NCI-H226 (cell line): ENCODE measurements at places on chromosomes 4 and X.

- DNase-seq, result no peak
Measured at GRCh38 chrX:106363214-106363613, 195.1 kb downstream of the PWWP3B start.

- DNase-seq, result no peak
Measured at GRCh38 chr4:165331359-165331758, 3.9 kb downstream of the MSMO1 start.

- no peak for DNase-seq
Measured at GRCh38 chr4:170723171-170723570, 633.4 kb upstream of the AADAT start.

DNA sequence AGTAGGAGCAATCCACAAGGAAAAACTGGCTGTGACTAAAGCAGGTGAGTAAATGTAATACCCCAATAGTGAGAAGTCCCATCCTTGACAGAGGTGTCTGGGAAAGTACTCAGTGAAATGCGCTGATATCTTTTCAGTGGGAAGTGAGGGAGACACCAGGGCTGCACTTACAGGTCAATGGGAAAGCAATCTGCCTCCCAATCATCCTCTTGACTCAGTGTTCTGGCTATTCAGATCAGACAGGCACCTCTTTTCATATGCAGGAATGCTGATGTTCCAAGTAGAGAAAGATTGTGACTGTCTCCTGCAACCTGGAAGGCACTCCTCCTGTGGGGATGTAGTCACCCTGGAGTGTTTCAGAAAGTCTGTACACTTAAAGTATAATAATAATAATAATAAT lies 39.9 kb upstream of the SPIN2A start:
- DNase-seq, result no peak

DNA sequence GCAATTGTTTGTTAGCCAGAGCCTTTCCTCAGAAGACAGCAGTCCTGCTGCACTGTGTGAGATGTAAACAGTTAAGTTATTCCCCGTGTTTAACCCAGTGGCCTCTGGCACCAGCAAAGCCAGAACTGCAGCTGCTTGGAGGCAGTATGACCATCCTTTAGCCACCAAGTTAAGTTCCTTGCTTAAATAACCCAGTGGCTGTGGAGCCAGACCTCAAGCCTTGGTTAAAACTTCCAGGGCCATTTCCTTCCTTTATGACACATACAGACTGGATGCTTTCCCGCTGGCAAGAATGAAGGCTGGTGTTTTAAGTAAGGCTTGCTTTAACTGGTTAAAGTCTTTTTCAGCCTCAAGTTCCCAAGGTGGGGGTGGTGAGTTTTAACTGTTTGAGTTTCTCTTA lies 379.8 kb downstream of the DCAF12L2 start:
- DNase-seq, result no peak

DNA sequence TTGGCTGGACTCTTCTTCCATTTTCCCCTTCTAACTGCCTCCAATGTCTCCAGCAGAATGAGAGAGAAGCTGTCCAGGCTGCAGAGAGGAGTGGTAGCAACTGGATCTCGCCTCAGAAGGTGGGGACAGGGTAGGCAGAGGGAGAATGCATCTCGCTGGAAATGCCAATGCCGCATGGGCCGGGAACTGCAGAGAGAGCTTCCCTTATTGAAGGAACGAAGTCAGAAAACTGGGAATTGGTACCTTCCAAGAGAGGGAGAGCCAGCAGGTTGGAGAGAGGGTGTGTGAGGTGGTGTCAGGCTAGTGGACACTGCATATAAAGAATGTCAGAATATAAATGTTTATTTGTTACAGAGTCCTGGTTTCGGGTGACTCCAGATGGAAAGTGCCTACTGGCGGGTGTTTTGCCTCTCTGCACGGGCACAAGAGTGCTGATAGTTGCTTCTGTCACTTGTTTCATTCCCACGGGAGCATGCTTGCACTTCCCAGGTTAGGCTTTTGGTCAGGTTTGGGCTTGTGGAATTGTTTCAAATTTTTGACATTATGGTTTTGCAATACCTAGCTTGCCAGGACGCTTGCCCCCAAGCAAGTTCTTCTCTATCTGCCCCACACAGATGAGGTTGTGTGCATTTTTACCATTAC lies 156.8 kb upstream of the STS start:
- no peak for DNase-seq

GRCh38 chrX:55796496-55796895 lies 78.9 kb downstream of the RRAGB start:
- no peak for DNase-seq
